Activated naive CD8-positive, alpha-beta T cell treated with anti-CD3 and anti-CD28 coated beads, Interleukin-2, amount 10 ng/mL, durations not matched to agents 7 days and 5 days (primary cell): ENCODE measurements at places on chromosomes 5 and 9. TPM values are rescaled to one million over a fixed set of nuclear protein-coding genes. Genes with fewer than 3 reads are reported as not detected.

ADAMTS6 gene
- total RNA-seq, result 4.3 TPM

SPAG8 gene
- 4.6 TPM for total RNA-seq

GRCh38 chr9:93081081-93081529 is 14.9 kb upstream of the CARD19 start:
- H3K4me3 ChIP-seq, result no peak overlapping the region
- peaks cover 42% of the 10 kb centered on the region for H3K36me3 ChIP-seq
- H3K27ac ChIP-seq, result no peak overlapping the region
- H3K27me3 ChIP-seq, result no peaks in the 10 kb centered on the region
- peaks cover 24% of the 10 kb centered on the region for H3K4me1 ChIP-seq

DNA sequence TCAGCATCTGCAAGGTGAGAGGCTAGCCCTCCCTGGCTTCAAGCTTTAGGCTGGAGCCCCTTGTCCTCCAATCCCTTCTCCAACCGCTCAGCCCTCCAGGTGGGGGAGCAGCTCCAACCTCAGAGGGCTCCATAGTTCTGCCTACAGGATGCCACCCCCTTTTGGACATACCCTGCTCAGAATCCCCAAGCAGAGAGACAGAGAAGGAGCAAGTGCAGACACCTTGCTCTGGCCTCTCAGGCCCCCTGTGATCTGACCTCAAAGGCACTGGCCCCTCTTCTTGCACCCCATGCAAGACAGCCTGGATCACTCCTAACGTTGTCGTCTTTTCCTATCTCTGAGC is 101.6 kb downstream of the C5orf15 start:
- DNase-seq, result no peak
- H3K27ac ChIP-seq, result peak overlapping the region; percentile 1
- no peak overlapping the region for H3K4me3 ChIP-seq
- H3K36me3 ChIP-seq, result no peaks in the 10 kb centered on the region
- no peaks in the 10 kb centered on the region for H3K27me3 ChIP-seq

DNA sequence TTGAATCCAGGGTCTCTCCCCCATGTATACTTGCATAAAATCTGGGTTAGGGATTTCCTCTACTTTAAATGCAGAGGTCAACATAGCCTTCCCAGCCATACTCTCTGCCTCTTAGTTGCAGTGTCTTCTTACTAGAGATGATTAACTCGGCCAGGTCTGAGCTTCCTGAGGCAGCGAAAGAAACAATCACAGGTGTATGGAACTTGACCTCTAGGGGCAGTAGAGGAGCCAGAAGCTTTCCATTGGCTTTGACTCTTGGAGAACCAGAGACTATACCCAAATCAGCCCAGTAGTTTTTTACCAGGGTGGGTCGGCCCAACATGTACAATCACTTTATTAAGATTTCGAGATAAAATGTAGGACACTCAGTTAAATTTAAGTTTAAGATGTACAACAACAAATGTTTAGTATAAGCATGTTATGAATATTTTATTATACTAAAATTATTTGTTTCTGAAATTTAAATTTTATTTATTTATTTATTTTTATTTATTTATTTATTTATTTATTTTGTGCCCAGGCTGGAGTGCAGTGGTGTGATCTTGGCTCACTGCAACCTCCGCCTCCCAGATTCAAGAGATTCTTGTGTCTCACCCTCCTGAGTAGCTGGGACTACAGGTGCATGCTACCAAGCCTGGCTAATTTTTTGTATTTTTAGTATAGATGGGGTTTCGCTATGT is 48.0 kb upstream of the DMRT3 start:
- H3K4me1 ChIP-seq, result no peaks in the 10 kb centered on the region
- H3K36me3 ChIP-seq, result no peaks in the 10 kb centered on the region
- peaks cover 11% of the 10 kb centered on the region for H3K27me3 ChIP-seq
- DNase-seq, result no peak
- H3K27ac ChIP-seq, result no peak overlapping the region

- DNase-seq, result no peak
- H3K27me3 ChIP-seq, result no peaks in the 10 kb centered on the region
- H3K27ac ChIP-seq, result peak overlapping the region; percentile 72
Measured at GRCh38 chr9:92979283-92980056, 32.1 kb downstream of the FGD3 start.
